Stimulated activated CD8-positive, alpha-beta memory T cell treated with anti-CD3 and anti-CD28 coated beads, Interleukin-4, amount 100 ng/mL, for 1 hour (primary cell): ENCODE measurements at places on chromosomes 6 and 20.

GRCh38 chr6:145704143-145704781 is 31.1 kb downstream of the EPM2A start:
- DNase-seq = no peak

GRCh38 chr20:51446230-51446629 is 96.3 kb downstream of the NFATC2 start:
- no peak for DNase-seq

DNA sequence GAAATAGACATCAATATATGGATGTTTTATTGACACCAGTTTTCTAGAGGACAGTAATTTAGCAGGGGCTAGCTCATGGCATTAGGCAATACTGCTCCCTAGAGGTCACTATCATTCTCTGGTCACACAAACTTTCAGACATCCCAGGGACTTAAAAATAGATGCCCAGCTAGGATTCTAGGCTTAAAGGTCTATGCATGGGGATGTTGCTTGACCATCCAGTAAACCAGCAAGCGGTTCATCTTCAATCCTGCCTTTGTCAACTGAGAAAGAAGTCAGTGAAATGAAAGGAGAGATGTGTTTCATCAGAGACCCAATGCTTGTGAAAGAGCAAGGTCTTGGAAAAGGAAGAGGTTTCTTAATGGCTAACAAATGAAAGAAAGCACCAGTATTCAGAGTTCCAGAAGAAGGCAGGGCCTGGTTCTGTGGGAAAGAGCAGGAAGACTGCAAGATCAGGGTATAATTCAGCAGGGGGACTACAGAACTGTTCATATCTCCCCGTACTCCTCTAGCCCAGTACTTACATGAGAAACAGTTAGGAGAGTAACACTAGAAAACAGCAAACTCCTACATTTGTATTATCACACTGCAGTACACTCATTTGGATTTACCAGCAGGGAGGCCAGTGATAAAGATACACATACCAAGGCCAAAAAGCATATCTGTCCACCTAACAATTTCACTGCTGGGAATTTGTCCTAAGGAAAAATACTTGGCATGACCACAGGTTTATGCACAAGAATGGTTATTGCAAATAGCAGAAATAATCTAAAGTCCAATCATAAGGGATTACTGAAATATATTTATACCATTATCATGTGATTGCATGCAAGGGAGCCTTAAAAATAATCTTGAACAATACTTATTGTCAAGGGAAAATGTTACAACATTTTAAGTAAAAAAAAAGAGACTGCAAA is 151.4 kb upstream of the LAMA2 start:
- no peak for DNase-seq

DNA sequence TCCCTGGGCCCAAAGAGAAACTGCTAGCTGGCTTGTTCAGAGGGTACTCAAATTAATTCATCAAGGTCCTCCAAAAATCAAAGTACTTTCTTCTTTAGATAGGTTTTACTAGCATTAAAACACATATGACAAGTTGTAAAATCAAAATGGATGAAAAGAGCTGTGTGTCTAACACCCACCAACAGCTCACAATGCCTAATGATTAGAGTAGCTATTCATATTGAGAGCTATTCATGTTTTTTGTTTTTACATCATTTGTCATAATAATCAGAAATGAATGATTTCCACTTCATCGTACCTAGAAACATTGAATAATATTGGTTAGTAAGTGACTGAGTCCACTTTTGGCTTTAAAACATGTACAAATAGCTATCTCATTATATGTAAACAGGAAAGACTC is 289.9 kb upstream of the RUNX2 start:
- DNase-seq = no peak

DNA sequence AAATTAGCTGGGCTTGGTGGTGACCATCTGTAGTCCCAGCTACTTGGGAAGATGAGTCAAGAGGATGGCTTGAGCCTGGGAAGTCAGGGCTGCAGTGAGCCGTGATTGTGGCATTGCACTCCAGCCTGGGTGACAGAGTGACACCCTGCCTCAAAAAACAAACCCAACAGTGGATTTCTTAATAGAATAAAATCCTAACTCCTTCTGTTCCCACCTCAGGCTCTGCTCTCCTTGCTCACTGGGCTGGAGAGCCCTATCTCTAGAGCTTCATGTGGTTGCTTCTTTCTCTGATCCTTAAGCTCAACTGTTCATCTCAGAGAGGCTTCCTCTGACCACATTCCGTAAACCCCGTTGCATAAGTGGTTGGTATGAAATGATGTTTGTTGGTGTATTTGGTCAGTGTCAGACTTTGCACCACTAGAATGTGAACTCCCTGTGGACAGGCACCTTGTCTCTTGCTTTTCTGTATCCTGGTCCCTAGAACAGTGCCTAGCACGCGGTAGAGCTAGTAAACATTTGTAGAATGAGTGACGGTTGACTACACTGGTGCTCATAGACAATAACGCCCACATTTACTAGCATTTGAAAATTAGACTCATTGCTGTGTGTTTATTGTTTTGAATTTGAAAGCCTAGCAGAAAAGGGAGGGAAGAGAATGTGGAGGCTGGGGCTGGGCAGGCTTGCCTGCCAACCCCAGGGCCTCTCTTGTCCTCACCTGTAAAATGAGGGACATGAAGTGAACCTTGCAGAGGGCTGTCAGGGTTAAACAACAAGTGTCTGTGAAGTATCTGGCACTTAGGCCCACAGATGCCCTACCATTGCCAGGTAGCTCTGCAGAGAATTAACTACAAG is 4.2 kb downstream of the MAPRE1 start:
- DNase-seq = no peak

GRCh38 chr20:36481380-36482043 is 59.8 kb upstream of the MYL9 start:
- no peak for DNase-seq

- no peak for DNase-seq
Measured at GRCh38 chr20:10381477-10381876, 52.5 kb downstream of the MKKS start.

DNA sequence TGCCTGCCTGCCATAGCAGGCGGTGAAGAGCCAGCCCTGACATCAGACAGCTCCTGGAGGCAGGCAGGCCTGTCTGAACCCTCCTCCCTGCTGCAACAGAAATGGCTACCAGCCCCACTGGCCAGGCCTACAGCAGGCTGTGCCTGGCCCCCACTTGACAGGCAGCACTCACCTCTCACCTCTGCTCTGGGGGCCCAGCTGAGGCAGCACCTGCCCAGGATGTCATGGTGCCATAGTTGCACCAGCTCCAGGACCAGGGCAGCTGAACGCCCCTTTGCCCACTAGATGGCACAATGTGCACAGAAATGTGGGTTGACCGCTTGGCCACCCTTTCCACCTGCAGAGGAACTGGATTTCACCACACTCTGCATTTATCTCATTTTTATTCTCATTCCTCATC is 30.6 kb downstream of the MRPL14 start:
- DNase-seq = peak; percentile 41

GRCh38 chr20:33576432-33577125 is 85.5 kb upstream of the C20orf144 start:
- DNase-seq = no peak
